ENCODE measurements at places on chromosomes 5 and 9. TPM values are rescaled to one million over a fixed set of nuclear protein-coding genes. Genes with fewer than 3 reads are reported as not detected.
A peak's percentile ranks its signal among the peaks of the same experiment; 100 is the strongest.

DNA sequence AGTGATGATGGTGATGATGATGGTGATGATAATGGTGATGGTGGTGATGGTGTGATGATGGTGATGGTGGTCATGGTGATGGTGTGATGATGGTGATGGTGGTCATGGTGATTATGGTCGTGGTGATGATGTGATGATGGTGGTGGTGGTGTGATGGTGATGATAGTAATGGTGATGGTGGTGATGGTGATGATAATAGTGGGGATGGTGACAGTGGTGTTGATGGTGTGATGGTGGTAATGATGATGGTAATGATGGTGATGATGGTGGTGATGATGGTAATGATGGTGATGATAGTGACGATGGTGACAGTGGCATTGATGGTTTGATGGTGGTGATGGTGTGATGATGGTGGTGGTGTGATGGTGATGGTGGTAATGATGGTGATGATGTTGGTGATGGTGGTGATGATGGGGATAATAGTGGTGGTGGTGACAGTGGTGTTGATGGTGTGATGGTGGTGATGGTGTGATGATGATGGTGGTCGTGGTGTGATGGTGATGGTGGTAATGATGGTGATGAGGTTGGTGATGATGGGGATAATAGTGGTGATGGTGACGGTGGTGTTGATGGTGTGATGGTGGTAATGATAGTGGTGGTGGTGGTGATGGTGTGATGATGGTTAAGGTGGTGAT is 6.5 kb downstream of the STKLD1 start:
- no peak for DNase-seq

GRCh38 chr5:167764641-167765289 is 526.7 kb upstream of the WWC1 start:
- DNase-seq = no peak

DNA sequence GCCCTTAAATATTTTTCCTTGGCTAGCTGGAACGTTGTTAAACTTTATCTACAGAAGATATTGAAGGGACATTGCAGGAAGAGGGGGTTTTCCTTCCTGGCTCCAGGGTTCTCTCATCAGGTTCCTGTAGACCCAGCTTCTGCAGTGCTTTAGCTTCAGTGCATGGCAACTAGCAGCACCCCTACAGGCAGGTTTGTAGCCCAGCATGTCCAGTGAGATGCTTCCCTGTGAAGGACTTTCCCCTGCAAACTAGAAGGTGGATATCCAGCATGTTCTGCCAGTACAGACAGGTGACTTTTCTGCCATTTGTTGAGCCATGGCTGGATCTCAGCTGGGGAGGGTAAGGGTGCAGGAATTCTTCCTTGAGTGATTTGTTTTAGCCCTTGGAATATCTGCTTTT is 10.4 kb downstream of the CCL28 start:
- DNase-seq = no peak

DNA sequence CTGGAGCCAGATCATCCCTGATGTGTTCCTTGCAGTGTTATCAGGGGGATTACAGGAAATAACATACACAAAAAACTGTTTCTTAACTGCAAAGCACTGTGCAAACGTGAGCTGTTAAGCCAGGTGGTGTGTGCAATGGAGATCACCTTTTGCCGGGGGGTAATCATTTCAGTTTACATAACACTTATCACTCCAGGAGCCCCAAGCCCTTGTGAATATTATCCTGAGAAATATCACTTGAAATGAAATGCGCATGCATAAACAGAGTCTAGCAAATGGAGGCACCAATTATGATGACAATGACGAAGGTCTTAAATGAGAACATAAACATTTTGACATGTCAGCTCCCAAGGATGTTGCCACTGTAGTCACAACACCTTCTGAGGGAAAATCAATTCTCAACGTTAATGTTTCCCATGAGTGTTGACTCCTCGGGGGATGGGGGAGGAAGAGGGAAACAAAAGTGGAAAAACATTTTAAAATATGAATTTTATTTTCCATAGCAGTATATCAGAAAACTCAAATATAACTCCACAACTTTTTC is 54.5 kb upstream of the RAD23B start:
- no peak for DNase-seq

- no peak for DNase-seq
Measured at GRCh38 chr5:16229357-16229940, 49.9 kb upstream of the MARCHF11 start.

GRCh38 chr5:72380492-72381274 is 60.5 kb downstream of the PTCD2 start:
- no peak for DNase-seq

DNA sequence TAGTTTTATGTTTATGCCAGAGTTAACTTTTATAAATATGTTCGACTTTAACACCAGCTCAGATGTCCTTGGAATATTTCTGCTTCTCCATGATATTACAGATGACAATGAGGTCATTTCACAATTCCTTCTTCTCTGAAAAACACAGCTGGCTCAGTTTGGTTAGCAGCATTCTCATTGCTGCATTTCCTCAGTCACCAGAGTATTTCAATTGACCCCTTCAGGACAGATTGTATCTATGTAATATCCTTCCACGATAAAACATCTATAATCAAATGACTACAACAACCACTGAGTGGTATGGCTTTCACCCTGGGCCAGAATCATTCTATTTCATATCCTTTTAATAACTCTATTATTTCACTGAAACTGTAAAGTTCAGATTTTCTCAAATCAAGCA is 148.7 kb downstream of the OXCT1 start:
- no peak for DNase-seq

DNA sequence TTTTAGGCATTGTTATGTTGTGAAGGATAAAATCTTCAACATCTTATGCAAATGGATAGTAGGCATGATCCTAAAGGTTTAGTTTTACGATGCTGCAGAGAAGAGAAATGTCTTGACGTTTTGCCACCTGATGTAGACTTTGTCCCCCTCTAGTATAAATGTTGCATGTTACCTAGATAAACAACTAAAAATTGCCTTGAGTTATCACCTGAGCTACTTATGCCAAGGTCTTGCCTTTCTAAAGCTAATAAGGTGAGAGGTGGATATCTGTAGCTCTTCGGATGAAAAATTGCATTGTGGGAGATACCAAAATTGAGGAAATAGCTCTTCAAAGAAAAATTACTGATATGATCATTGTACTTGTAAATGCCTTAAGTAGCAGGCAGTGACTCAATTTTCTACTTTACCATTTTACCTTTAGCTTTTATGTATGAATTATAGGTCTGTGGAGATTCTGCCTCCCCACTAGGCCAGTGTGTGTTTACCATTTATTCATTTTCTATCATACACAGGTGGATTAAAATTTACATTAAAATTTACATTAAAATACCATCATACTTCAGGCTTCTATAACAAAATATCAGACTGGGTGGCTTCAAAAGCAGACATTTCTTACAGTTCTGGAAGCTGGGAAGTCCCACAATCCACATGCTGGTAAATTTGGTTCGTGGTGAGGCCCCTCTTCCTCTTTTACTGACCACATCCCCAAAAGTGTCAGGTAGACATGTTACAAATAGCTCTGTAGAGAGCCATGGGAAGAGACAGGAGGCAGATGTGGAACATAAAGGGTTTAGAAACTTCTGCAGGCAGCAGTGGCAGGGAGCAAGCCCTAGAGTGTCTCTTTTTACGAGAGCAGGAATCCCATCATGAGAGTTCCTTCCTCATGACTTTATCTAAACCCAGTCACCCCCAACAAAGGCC is 100.7 kb upstream of the ERBIN start:
- peak; percentile 65 for DNase-seq

- DNase-seq = no peak
Measured at GRCh38 chr5:37552770-37553719, 173.9 kb downstream of the WDR70 start.

PCDHB14 gene
- not detected for total RNA-seq

GAPT gene
- not detected for total RNA-seq

RNF130 gene
- 7.3 TPM for total RNA-seq

CNTLN gene
- total RNA-seq = 1.6 TPM

OGN gene
- total RNA-seq = not detected

SHOC1 gene
- not detected for total RNA-seq

SLC6A19 gene
- not detected for total RNA-seq

SOX30 gene
- not detected for total RNA-seq

ANKRD18A gene
- 4.5 TPM for total RNA-seq

CARTPT gene
- total RNA-seq = not detected

SNCB gene
- not detected for total RNA-seq

DOCK2 gene
- total RNA-seq = 215 TPM

All from activated CD4-positive, alpha-beta T cell treated with anti-CD3 and anti-CD28 coated beads, Interleukin-2, amount 10 ng/mL, durations not matched to agents 24 days and 14 days (primary cell).